ENCODE measurements at places on chromosomes 11 and 22.

DNA sequence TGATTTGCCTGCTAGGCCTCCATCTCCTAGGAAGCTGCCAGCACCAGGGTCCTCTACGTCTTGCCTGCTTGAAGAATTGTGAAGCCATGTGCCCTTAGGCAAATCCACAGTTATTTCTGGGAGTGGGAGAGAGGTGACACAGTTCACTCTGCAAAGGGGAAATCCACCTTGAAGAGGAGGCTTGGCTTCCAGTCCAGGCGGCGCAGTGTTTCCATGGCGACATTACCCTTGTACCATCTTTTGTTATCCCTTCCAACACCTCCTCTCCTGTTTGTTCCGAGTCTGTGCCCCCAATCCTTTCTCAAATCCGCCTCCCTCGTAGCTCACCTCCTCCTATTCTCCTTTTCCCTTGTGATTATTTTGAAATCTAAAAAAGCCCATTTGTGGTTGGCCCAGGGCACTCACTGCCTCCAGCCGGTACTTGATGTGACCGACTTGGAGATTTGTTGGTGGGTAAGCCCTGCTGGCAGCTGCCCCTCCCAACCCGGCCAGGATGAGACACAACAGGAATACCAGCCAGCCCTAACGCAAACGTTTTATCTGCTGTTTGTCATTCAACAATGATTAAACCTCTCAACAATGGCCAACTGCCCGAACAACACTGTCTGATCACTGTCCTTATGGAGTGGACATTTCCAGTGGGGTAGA lies 18.4 kb downstream of the SYT13 start:
- no peak for DNase-seq

GRCh38 chr11:46279126-46280099 lies 2.0 kb downstream of the CREB3L1 start:
- no peak for DNase-seq

GRCh38 chr11:27697679-27698275 lies 2.5 kb downstream of the BDNF start:
- DNase-seq, result no peak

DNA sequence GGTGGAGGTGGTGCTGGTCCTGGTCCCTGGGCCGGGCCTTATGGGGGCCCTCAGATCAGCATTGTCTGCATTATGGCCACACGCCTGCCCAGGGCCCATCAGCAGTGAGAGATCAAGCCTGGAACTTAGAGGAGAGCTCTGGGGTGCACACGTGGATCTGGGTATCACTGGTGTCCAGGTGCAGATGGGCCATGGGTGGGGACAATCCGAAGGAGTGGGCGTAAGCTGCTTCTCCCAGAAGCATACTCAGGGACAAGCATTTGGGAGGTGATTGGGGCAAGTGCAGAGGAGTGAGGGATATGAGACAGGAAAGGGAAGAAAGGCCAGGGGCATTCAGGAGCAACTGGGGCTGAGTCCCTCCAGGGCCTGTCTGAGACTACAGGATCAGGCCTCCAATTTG lies 84.3 kb downstream of the CSNK2A3 start:
- DNase-seq, result no peak

- DNase-seq, result no peak
Measured at GRCh38 chr11:63710476-63711217, 29.3 kb downstream of the RTN3 start.

DNA sequence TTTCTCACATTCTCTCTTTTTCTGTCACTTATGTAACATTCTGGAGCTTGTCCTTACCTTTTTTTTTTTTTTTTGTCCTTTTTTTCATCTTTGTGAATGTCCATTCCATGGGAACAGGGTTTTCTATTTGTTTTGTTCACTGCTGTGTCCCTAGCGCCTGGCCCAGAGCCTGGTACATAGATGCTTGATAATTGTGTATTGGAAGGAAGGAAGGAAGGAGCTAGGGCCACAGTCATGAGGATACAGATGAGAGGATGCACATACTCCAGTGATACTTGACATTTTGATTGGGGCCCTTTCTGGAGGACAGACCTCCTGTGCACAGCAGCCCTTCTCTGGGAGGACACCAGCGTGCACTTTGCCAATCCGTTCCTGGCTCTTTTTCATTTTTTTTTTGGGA lies 68.9 kb downstream of the KIAA1671 start:
- DNase-seq, result no peak

DNA sequence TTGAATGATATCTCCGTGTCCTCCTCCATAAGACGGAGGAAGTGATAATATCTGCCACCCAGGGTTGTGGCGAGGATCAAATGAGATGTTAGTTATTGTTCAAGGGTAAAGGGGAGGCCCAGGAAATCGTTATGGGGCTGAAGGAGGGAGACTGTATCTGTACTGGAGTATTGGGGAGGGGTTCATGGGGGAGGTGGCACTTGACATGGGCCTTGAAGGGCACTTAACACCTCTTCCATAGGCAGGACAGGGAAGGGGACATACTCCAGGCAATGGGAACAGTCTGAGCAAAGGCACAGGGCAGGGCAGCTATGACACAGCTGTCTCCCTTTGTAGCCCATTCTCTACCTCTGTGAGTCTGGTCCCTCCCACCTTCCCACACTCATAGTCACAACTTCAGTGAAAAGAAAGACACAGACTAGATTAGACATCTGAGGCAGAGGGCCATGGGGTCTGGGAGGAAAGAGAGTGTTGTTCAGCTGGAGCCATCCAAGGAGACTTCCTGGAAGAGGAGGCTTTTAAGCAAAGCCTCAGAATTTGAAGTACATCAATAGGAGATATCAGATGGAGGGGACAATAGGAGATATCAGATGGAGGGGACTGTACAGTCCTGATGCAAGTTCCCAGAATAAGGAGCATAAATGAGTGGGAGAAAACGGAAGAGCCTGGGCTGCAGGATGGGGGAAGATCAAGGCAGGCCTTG lies 15.8 kb upstream of the DGKZ start:
- DNase-seq, result no peak

- DNase-seq, result no peak
Measured at GRCh38 chr11:3157381-3158130, 7.6 kb downstream of the OSBPL5 start.

DNA sequence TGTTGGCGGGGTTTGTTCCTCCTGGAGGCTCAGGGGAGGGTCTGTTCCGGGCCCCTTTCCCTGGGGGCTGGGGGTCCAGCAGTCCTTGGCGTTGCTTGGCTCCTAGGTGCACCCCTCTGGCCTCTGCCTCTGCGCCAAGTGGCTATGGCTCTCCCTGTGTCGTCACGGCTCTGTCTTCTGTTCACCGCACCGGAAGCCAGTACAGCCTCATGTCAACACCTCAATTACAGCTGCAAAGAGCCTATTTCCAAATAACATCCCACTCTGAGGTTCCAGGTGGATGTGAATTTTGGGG lies 64.8 kb downstream of the CELSR1 start:
- DNase-seq, result no peak
